Fibroblast of skin of right quadriceps (primary cell): ENCODE measurements at places on chromosomes 6 and 20.

GRCh38 chr6:109963598-109964170 is 14.4 kb upstream of the GPR6 start:
- no peak for DNase-seq

DNA sequence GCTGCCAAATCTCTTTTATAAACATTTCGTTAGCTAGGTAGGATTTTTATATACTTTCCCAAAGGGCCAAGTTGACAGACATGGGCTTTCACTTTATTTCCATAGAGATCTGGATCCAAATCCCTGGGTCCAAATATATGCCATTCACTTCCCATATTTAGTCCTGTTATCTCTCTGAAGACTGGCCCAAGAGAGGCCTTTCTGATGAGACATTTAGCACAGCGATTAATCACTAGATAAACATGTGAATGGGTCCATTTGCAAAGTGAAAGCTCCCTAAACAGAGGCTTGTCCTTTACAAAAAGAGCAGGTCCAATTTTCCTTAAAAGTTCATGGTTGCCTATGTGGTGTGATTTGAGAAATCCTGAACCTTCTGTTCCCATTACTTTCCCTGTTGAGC is 132.6 kb downstream of the TRMT11 start:
- DNase-seq: peak; percentile 15

DNA sequence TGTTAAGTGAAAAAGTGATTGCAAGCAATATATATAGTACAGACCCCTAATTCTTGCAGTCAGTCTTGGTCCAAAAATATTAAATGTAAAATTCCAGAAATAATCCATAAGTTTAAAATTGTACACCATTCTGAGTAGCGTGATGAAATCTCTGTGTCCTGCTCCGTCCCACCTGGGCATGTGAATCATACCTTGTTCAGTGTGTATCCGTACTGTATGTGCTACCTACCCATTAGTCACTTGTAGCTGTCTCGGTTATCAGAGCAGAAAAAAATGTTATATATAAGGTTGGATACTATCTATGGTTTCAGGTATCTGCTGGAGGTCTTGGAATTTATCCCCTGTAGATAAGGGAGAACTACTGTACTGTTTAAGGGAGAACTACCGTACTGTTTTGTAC is 16.3 kb downstream of the IRAK1BP1 start:
- DNase-seq: no peak

DNA sequence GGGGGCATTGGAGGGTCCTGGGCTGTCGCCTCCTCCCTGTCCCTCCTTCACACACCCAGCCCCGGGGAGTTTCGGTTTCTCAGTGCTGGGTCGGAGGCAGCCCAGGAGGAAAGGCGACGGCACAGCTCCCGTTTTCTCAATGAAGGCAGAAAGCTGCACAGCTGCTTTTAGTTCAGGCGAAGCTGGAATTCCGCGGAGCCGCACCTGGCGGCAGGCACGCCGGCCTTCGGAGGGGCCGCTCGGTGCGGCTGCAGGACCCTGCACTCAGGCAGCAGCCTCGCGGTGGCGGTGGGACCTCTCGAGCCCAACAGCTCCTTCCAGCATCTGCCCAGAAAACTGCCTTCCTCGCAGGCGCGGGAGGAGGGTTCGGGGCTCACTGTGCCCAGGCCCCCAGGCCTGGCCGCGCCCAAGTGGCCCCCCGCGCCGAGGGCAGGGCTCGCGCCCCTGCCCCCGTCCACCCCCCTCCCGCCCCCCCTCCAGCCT is 4.6 kb downstream of the FOXQ1 start:
- no peak for DNase-seq

DNA sequence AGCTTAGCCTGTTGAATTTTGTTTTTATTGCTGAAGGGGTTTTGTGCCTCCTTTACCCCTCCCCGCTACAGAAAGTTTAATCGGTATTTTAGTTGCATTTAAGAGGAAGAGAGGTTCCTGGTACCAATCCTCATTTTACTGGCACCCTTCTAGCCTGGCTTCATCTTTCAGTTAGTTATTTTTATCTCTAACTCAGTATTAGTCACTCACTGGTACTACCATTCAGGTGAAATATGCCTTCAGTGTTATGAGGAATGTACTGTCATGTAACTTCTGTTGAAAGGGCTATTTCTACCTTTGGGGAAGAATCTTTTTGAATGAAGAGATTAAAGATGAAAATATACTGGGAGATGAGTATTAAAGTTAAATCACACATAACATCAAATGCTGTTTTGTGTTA is 211.8 kb downstream of the CDKAL1 start:
- no peak for DNase-seq

- peak; percentile 53 for DNase-seq
Measured at GRCh38 chr6:37940074-37940847, 120.7 kb downstream of the ZFAND3 start.

GRCh38 chr6:104617591-104617990 is 242.1 kb downstream of the HACE1 start:
- no peak for DNase-seq

DNA sequence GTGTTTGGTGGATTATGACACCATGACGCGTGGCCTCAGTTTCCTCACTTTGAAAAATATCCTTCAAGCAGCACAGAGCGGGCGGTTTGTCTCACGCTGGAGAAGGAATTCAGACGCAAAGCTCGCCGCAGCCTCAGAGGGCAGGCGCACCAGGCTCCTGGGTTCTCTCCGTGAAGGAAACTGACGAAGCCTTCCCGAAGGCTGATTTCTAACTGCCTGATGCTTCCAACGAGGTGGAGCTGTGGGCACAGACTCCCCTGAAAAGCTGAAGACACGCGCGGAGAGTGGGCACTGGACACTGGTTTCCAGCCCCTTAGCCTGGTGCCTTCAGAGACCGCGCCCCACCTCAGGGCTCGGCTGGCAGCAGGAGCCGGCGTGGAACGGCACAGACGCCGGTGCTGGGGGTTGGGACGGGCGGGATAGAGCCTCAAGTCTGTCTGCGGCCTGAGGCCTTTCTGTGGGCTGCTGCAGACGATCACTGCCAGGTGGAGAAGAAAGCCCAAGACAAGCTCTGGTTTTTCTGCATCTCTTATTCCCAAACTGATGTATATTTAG is 56.1 kb downstream of the DACT2 start:
- DNase-seq: no peak

DNA sequence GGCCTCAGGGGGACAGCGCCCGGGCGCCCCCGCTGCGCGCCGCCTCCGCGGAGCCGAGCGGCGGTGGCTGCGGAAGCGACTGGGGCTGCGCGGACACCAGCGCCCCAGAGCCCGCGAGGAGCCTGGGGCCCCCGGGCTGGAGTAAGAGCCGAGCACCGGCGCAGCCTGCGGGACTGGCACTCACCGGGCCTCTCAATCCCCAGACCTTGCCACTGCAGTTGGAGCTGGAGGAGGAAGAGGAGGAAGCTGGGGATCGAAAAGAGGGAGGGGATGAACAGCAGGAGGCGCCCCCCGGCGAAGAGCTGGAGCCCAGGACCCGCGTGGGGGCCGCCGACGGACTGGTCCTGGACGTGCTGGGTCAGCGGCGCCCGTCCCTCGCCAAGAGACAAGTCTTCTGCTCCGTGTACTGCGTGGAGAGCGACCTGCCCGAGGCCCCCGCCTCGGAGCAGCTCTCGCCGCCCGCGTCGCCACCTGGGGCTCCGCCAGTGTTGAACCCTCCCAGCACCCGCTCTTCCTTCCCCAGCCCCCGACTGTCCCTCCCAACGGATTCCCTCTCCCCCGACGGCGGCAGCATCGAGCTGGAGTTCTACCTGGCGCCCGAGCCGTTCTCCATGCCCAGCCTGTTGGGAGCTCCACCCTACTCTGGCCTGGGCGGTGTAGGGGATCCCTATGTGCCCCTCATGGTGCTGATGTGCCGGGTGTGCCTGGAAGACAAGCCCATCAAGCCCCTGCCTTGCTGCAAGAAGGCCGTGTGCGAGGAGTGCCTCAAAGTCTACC is 590 bp downstream of the RNF217 start:
- DNase-seq: peak; percentile 52

DNA sequence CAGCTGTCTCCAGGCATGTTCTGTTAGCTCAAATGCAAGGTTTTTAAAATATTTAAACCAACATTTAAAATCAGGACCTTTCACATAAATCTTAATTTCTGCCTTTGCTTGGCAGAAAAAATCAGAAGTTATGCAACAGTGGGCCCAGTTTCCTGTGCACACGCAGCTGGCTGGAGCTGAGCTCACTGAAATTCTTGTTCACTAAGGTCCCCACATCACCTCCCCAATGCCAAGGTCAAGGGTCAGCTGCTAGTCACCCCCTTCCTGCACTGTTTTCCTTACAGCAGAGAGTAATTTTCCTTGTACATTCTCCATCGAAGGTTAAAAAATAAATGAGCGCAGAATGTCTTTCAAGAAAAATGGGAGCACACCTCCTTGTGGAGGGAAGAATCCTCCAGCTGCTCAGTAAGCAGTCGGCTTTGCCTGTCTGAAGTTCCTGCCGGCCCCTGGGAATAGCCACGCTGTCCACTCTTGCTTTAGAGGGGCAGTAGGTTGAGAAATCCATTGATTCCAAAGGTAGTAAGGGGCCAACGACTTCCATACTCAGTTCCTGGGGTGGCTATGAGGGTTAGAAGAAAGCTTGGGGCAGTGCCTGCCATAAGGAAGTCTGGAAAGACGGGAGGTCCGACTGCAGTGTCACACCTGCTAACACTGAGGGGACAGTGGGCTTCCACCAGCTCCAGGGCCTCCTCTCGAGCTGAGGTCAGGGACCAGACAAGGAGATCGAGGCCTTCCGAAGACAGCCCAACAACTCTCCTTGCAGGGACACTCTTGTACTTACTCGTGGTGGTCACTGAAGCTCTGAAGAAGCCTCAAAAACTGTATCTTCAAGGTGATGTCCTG is 56.8 kb downstream of the MYH7B start:
- no peak for DNase-seq

GRCh38 chr20:11267131-11267761 is 593.4 kb upstream of the JAG1 start:
- peak; percentile 98 for DNase-seq

DNA sequence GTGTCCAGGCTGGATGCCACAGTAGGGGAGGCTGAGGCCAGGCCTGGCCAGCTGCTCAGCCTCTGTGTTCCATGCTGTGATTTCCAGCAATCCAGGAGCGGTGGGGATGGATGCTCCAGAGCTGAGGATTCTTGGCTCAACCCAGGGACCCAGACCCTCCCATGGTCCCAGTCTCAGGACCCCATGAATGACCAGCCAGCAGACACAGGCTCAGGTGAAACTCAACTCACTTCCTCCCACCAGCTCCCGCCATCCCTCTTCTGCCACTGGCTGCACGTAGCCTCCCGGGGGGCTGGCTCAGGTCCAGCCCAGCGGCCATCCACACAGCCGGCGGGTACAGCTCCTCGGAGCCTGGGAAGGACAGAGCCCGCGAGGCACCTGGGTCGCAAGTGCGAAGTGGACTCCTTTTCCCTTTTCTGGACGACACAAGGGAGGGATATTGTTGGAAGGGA is 54.5 kb upstream of the DACT2 start:
- no peak for DNase-seq

DNA sequence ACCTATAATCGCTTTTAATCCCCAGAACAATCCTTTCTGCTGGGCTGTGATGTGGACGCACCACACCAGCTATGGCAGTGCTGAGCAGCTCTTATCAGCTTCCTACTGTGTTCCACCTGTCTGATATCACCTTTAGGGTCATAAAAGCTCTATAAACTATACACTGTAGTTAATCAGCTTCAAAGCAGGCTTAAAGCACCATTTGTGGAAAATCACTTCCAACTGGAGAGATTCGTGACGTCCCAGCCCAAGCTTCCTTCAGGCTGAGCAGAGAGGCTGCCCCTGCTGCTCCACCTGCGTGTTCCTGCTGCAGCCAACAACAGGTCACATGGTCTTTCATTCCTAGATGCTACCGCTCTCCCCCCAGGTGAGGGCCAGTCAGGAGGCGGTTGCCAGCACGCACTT is 156.5 kb downstream of the SMOC2 start:
- no peak for DNase-seq

DNA sequence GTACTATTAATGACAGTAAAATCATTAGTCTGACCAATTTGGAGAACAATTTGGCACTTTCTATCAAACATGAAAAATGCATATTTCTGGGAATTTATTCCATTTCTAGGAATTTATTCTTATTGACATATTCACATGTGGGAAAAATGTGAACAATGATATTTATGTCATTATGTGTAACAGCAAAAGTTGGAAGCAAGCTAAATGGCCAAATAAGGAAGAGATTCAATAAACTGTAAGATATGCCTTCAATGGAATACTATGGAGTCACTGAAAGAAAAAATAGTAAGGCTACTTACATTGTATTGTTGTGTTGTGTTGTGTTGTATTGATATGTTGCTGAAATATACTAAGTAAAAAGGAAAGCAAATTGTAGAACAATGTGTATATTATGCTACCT is 100.5 kb upstream of the EDN1 start:
- peak; percentile 37 for DNase-seq

DNA sequence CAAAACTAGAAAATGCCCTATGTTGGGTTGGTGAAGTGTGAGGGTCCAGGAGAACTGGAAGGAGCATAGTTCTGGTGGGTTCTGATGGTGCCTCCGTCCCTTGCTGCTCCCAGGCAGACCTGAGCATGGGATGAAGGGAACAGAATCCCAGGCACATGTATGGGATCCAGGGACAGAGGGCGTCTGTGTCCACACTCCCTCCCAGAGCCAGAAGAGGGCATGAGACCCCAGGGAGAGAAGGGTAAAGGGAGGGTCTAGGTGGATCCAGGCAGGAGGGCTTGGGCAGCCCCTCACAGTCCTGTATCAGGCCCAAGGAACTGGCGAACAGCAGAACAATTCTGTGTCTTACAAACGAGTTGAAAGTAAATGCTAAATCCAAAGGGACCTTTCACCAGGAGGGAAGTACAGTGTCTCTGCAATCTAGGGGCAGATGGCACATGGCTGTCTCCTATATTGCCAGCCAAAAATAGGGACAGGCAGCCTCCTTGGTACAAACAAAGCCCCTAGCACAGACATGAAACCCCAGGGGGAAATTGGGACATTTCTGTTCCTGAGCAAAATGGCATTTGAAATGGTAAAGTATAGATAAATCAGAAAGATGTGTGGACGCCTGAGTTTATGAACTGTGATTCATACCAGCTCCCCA is 2.5 kb upstream of the BPIFA1 start:
- no peak for DNase-seq

GRCh38 chr20:32445539-32446273 is 87.6 kb downstream of the ASXL1 start:
- no peak for DNase-seq

DNA sequence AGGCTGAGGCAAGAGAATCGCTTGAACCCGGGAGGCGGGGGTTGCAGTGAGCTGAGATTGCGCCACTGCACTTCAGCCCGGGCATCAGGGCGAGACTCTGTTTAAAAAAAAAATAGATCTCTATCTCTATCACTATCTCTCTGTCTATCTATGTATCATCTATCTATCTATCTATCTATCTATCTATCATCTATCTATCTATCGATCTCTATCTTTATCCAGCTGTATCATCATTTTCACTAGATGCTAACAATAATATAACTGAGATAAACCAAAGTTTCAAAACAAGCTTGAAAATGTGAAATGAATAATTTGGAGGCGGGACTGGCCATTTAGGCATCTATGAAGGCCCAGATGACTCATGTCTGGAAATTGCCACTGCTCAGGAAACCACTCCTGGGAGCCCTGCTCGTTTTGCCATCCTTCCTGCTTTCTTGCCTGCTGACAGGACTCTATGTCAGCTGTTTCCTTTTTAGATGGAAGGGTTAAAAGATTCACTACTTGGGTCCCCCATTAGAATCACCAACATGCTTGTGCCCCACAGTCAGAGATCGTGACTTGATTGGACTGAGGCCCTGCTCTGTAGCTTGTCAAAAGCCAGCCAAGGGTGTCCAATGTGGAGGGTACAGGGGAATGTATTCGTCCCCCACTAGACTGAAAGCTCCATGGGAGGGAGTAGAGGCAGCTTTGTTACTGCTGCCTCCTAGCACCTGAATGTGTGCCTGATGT is 61.7 kb downstream of the UTRN start:
- peak; percentile 81 for DNase-seq
